H7 (cell line): ENCODE measurements at places on chromosomes 7 and 10. TPM values are rescaled to one million over a fixed set of nuclear protein-coding genes. Genes with fewer than 3 reads are reported as not detected.
A peak's percentile ranks its signal among the peaks of the same experiment; 100 is the strongest.

The AKR1C8 gene
- total RNA-seq, result not detected in 2 replicates

The FAM25G gene
- not detected in 2 replicates for total RNA-seq

The UCMA gene
- total RNA-seq, result not detected in 2 replicates

GRCh38 chr10:13949844-13950542 lies 363.2 kb downstream of the PRPF18 start:
- DNase-seq, result no peak

- peak; percentile 2 for DNase-seq
Measured at GRCh38 chr7:110944966-110945644, 145.8 kb upstream of the LRRN3 start.

DNA sequence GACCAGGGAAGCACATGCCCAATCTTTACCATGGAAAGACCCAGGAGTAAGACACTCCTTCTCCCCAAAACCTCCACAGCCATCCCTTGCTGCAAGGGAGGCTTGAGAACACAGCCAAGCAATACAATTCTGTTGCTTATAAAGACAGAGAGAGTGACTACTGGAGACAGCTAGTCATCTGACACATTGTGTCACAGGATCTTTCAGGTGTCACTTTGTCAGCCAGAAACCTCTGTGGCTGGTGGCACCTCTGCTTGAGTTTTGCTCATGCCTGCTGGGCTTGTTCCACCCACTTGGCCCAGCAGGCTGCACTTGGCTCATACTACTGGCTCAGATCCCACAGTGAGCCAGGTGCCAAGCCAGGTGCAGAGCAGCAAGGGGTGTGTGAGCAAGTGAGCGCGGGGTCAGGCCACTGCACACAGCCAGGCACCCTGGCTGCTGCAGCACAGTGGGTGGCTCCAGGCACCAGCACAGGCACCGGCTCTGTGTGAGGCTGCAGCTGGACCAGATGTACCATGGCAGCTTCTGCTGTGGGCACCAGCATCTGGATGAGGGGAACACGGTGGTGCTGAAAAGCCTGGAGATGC lies 12.4 kb upstream of the PRLHR start:
- DNase-seq, result no peak
